Fibroblast of upper back skin (primary cell): ENCODE measurements at places on chromosomes 12 and 14.

- no peak for DNase-seq
Observed at GRCh38 chr12:119117936-119118335, 60.8 kb upstream of the HSPB8 start.

DNA sequence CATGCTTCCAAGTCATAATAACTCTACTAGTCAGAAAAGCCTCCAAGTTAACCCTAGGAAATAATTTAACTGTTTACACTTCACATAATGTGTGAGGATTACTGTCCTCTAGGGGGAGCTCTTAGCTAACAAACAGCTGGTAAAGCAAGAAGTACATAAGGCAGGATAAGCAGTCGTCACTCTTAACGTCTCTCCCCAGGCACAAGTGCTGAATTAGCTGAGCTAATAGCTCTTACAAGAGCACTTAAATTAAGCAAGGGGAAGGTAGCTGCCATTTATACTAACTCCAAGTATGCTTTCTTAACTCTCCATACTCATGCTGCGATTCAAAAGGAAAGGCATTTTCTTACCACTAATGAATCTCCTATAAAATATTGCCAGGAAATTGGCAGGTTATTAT is 79.3 kb upstream of the TSPAN11 start:
- peak; percentile 64 for DNase-seq

- DNase-seq: no peak
Observed at GRCh38 chr14:104676694-104677511, 12.5 kb upstream of the INF2 start.

DNA sequence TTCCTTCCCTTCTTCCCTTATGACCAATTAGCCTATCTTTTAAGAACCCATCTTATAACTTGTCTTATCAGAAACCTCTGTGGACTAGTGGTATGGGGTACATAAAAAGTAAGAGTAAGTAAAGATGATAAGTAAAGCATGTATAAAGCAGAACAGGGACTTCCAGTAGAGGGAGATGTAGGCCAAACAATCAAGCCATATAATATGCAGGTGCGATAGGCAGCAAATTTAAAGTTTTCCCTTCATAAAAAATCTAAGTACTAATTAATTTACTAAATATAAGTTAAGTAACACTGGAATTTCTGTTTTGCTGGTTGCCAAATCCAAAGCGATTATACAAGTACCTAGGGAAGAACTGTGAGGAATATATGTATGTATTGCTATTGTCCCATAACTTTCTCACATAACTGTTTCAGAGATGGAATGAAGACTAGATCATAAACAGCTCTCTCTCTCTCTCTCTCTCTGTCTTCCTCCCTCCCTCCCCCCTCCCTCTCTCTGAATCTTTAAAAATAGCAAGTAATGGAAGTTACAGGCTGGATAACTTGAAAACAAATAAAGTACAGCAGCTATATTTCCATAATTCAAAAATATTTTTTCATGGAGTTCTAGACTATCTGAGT is 25.7 kb downstream of the METTL25 start:
- DNase-seq: peak; percentile 16
